ENCODE measurements at places on chromosomes 1 and 21. TPM values are rescaled to one million over a fixed set of nuclear protein-coding genes. Genes with fewer than 3 reads are reported as not detected.

- peaks cover 14% of the 10 kb centered on the region for H3K36me3 ChIP-seq
- peaks cover 20% of the 10 kb centered on the region for H3K4me1 ChIP-seq
- H3K4me3 ChIP-seq, result no peak overlapping the region
- DNase-seq, result no peak
- no peaks in the 10 kb centered on the region for H3K27me3 ChIP-seq
Observed at GRCh38 chr1:66383168-66383567, 150.8 kb upstream of the SGIP1 start.

OR2T2 gene
- not detected for total RNA-seq

GRCh38 chr1:15420853-15421465 lies 11.3 kb downstream of the EFHD2 start:
- H3K4me1 ChIP-seq, result peaks cover 37% of the 10 kb centered on the region
- no peaks in the 10 kb centered on the region for H3K27me3 ChIP-seq
- H3K27ac ChIP-seq, result no peak overlapping the region
- no peak for DNase-seq
- H3K4me3 ChIP-seq, result no peak overlapping the region

TACSTD2 gene
- not detected for total RNA-seq

MFAP2 gene
- total RNA-seq, result not detected

- no peaks in the 10 kb centered on the region for H3K4me1 ChIP-seq
- DNase-seq, result no peak
- peaks cover 21% of the 10 kb centered on the region for H3K27me3 ChIP-seq
- H3K36me3 ChIP-seq, result no peaks in the 10 kb centered on the region
Observed at GRCh38 chr1:83964153-83964552, 34.8 kb downstream of the TTLL7 start.

GRCh38 chr21:15240848-15241247 lies 176.0 kb upstream of the NRIP1 start:
- no peaks in the 10 kb centered on the region for H3K4me1 ChIP-seq
- no peaks in the 10 kb centered on the region for H3K27me3 ChIP-seq
- no peak for DNase-seq
- no peak overlapping the region for H3K27ac ChIP-seq
- H3K36me3 ChIP-seq, result no peaks in the 10 kb centered on the region

NBL1 gene
- 51.7 TPM for total RNA-seq

- H3K27me3 ChIP-seq, result no peaks in the 10 kb centered on the region
- no peak overlapping the region for H3K4me3 ChIP-seq
- no peak for DNase-seq
- H3K36me3 ChIP-seq, result peaks cover 3% of the 10 kb centered on the region
Observed at GRCh38 chr1:228284148-228284495, 76.3 kb downstream of the OBSCN start.

- H3K4me3 ChIP-seq, result no peak overlapping the region
- peak; percentile 67 for DNase-seq
Observed at GRCh38 chr21:41411449-41412089, 14.5 kb upstream of the MX1 start.

GRCh38 chr1:22249928-22250680 lies 107.2 kb upstream of the WNT4 start:
- no peak overlapping the region for H3K4me3 ChIP-seq
- no peaks in the 10 kb centered on the region for H3K4me1 ChIP-seq
- no peak overlapping the region for H3K27ac ChIP-seq
- DNase-seq, result no peak
- no peaks in the 10 kb centered on the region for H3K36me3 ChIP-seq

DNA sequence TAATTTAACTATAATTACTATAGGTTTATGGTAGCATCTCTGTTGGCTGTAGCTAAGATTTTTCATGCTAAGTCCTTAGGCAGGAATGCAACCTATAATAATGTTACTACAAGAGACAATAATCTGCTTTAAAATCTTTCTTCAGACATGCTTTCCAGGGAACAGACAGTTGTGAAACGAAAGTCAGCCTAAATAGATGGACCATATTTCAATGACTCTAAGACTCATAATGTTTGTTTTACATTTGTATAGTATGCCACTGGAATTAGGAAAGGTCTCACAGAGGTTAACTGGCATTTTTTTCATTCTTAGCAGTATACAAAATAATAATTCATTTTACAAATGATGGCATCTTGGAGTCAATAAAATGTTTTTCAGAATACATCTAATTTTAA lies 8.1 kb downstream of the RERE start:
- H3K4me3 ChIP-seq, result no peak overlapping the region
- DNase-seq, result no peak
- peaks cover 7% of the 10 kb centered on the region for H3K4me1 ChIP-seq
- H3K27ac ChIP-seq, result no peak overlapping the region

GRCh38 chr1:210557426-210558077 lies 228.8 kb downstream of the HHAT start:
- DNase-seq, result no peak
- peaks cover 3% of the 10 kb centered on the region for H3K27me3 ChIP-seq
- H3K27ac ChIP-seq, result no peak overlapping the region
- H3K36me3 ChIP-seq, result no peaks in the 10 kb centered on the region
- H3K4me1 ChIP-seq, result no peaks in the 10 kb centered on the region

GRCh38 chr1:175810305-175810704 lies 66.9 kb upstream of the TNR start:
- no peak overlapping the region for H3K4me3 ChIP-seq
- no peak overlapping the region for H3K27ac ChIP-seq
- H3K4me1 ChIP-seq, result no peaks in the 10 kb centered on the region
- peaks cover 2% of the 10 kb centered on the region for H3K27me3 ChIP-seq
- no peaks in the 10 kb centered on the region for H3K36me3 ChIP-seq

- H3K27me3 ChIP-seq, result no peaks in the 10 kb centered on the region
- peaks cover 14% of the 10 kb centered on the region for H3K36me3 ChIP-seq
- H3K4me3 ChIP-seq, result peak overlapping the region; percentile 61
Observed at GRCh38 chr21:45543371-45543709, 1.1 kb upstream of the SLC19A1 start.

All from activated CD4-positive, alpha-beta T cell treated with anti-CD3 and anti-CD28 coated beads, Interleukin-2, amount 10 ng/mL, durations not matched to agents 24 days and 14 days (primary cell).